ENCODE measurements at places on chromosomes 1 and 21.

- DNase-seq = no peak
Measured at GRCh38 chr21:40141621-40142020, 274.4 kb downstream of the PCP4 start.

- no peak for DNase-seq
Measured at GRCh38 chr1:113223546-113223945, 150.5 kb downstream of the LRIG2 start.

GRCh38 chr1:161725908-161726472 lies 4.6 kb downstream of the FCRLB start:
- no peak for DNase-seq

- DNase-seq = no peak
Measured at GRCh38 chr1:184739796-184740195, 14.9 kb downstream of the EDEM3 start.

DNA sequence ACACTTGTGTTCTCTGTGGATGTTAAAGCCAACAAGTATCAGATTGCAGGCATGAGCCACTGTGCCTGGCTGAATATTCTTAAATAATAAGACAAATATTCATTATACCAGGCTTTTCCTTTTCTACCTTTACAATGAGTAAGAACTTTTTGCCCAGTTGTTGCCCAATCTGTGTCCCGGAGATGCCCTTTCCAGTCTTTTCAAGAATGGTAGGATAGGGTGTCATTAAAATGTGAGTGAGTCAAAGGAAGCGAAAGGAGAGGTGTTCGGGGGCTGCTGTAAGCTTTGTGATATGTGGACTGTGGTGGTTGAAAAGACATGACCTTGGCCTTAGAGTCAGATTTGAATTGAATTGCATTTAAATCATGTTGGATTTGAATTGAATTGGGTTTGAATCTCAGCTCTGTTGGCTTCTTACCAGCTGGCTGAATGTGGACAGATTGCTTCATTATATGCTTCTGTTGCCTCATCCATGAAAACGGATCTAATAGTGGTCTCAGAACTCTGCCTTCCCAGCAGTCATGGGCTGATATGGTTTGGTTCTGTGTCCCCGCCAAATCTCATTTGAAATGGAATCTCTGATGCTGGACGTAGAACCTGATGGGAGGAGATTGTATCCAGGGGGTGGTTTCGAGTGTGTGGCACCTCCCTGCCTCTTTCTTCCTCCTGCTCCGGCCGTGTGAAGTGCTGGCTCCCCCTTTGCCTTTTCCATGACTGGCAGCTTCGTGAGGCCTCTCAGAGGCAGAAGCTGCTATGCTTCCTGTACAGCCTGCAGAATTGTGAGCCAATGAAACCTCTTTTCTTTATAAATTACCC lies 22.7 kb upstream of the AADACL3 start:
- DNase-seq = no peak

- no peak for DNase-seq
Measured at GRCh38 chr1:170367615-170368014, 164.4 kb upstream of the GORAB start.

DNA sequence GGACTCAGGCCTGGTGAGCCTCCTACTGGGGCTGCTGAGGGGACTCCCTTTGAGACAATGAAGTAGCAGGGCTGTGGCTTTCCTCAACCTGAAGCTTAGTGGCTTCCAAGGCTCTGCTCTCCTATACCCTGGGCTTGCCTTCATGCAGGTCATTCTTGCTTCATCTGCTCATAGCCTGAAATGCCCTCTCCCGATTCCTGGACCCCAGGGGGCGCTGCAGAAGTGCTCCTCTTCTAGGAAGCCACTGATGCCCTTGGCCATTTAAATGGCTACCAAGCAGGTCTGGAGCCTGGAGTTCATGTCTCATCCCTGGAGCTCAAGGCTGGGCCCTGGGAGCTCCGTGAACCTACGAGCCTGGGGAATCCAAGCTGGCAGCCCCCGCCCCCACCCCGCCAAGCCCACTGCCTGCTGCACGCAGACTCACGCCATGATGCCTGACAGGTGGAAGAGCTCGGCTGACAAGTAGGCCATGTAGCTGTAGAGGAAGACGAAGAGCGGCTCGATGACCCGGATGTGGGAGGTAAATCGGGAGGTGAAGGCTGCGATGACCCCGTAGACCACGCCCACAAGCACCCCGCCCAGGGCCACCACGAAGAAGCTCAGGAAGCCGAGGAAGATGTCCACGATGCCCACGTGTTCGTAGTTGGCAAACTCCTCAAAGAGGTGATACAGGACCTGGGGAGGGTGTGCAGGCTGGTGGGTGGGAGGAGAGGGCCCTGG lies 45.7 kb downstream of the SLC9A1 start:
- no peak for DNase-seq

GRCh38 chr1:68495532-68495931 lies 1.4 kb downstream of the DEPDC1 start:
- no peak for DNase-seq

DNA sequence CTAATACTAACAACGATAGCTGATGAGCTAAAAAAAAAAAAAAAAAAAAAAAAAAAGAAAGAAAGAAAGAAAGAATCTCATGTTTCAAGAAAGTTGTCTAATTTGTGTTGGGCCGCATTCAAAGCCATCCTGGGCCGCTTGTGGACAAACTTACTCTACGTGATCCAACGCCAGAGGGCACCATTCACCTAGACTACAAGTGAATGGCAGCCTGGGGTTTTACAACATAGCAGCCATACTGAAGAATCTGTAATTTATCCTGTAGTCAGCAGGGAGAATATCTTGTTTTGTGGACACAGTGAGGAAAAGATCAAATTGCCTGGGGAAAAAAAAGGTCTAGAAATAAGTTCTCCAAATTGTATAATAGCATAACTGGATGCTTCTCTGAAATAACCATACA lies 47.0 kb downstream of the CYP2J2 start:
- DNase-seq = peak; percentile 67

- no peak for DNase-seq
Measured at GRCh38 chr1:164787834-164788231, 228.8 kb downstream of the PBX1 start.

- no peak for DNase-seq
Measured at GRCh38 chr21:43818685-43819084, 29.3 kb downstream of the RRP1 start.

GRCh38 chr1:243396876-243397275 lies 141.0 kb downstream of the SDCCAG8 start:
- DNase-seq = no peak

DNA sequence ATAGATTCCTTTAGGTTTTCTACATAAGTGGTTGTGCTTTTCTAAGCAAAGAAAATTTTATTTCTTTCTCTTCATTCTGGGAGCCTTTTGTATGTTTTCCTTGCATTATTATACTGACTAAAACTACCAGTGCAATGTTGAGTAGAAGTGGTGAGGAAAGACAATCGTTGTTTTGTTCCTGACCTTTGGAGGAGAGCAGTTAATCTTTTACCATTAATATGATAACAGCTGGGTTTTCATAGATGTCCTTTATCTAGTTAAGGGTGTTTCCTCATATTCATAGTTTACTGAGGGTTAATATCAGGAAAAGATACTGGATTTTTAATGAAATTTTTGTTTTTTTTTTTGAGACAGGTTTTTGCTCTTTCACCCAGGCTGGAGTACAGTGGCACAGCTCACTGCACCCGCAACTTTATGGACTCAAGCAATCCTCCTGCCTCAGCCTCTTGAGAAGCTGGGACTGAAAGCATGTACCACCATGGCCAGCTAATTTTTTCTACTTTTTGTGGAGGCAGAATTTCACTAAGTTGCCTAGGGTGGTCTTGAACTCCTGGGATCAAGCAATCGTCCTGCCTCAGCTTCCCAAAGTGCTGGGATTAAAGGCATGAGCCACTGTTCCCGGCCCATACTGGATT lies 9.0 kb upstream of the KCTD3 start:
- no peak for DNase-seq

- no peak for DNase-seq
Measured at GRCh38 chr21:37414292-37415253, 48.0 kb downstream of the DYRK1A start.

- no peak for DNase-seq
Measured at GRCh38 chr1:101798417-101798816, 198.3 kb downstream of the OLFM3 start.

DNA sequence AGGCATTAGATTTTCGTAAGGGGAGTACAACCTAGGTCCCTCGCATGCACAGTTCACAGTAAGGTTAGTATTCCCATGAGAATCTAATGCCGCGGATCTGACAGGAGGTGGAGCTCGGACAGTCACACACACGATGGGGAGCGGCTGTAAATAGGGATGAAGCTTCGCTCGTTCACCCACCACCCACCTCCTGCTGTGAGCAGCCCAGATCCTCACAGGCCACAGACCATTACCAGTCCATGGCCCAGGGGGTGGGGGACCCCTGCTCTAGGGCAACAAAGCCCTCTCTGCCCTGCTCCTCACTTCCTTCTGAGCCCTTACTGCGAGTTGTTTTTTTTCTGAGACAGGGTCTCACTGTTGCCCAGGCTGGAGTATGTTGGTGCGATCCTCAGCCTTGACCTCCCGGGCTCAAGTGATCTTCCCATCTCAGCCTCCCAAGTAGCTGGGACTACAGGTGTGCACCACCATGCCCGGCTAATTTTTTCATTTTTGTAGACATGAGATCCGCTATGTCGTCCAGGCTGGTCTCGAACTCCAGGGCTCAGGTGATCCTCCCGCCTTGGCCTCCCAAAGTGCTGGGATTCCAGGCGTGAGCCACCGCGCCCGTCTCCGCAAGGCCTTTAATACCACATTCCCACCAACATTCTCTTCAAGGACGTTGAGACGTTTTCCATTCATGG lies 21.3 kb downstream of the TRPM2 start:
- no peak for DNase-seq
